ENCODE measurements at places on chromosomes 7 and 10.
A peak's percentile ranks its signal among the peaks of the same experiment; 100 is the strongest.

- no peak for DNase-seq
These were observed 287.6 kb upstream of the HGF start for GRCh38 chr7:82057476-82057875.

GRCh38 chr10:11654659-11655058, 43.2 kb upstream of the USP6NL start:
- DNase-seq, result no peak

DNA sequence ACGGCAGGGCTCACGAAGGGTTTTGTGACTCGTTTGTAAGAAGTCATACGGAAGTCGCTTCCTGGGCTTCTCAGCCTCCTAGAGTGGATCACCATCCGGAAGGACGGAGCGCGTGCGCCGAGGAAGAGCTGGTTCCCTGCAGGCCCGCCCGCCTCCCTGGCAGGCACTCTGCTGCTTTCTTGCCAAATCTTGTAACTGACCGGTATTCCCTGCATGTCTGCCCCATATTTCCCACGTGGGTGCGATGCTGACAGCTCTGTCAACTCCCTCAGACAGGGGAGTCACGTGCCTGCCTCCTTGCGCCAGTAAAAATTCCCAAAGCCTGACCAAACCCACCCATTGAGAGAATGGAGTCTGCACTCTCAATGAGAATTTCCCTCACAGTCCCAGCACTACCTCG, 12.7 kb downstream of the SHH start:
- no peak for DNase-seq

DNA sequence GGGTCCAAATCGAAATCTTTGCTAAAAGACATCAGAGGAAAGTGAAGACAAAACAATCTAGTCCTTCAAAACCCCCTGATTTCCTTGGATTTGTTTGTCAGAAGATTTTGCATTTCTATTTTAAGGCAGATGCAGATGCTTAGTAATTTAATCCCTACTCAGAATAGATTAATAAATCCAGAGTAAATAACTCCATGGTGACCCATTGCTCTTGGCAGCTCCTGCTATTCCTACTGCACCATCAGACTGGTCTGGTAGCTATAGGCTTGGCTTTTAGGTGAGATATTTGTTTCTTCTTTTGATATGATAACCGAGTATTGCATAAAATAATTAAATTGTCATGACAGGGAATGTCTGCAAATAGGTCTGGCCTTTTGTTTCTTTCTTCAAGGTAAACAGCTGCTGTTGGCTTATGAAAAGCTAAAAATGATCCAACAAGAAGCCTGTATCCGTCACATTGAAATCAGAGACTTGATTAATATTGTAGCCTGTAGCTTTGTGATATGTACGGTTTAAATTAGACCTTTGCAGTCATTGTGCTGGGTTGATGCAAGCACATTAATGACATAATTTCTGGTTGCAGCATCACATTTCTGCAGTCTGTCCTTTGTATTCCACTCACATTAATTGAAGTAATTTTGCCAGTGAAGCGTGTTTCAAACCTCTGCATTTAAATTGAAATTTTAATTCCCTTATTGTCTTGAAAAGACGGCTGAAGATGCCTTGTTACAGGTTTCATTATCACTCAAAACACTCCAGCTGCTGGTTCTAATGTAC, 40.7 kb downstream of the EXOC4 start:
- DNase-seq, result peak; percentile 51

GRCh38 chr7:100693312-100694097, 545 bp downstream of the GIGYF1 start:
- DNase-seq, result peak; percentile 53

- DNase-seq, result no peak
These were observed 32.8 kb downstream of the CFAP46 start for GRCh38 chr10:132909491-132910071.

GRCh38 chr10:47440207-47440606, 43.7 kb downstream of the ANXA8 start:
- DNase-seq, result no peak

DNA sequence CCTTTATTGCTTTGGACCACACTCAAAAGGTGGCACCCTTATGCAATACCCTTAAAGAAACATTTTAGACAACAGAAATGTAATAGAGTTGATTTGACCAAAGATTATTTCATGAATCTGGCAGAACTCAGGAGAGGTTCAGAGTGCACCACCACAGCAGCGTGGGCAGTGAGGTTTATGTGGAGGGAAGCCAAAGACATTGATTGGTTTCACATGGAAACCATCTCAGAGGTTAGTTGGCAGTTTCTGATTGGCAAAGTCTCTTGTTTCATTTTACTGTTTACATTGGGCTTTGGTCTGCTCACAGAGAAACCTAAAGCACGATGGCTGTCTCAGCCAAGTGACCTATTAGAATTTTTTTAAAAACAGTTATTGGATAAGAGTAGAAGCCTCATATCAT, 101.3 kb downstream of the SDHAF3 start:
- DNase-seq, result no peak

GRCh38 chr10:3532644-3533043, 252.4 kb downstream of the KLF6 start:
- DNase-seq, result no peak

- DNase-seq, result no peak
These were observed 304.5 kb downstream of the MDFIC start for GRCh38 chr7:115226410-115226809.

DNA sequence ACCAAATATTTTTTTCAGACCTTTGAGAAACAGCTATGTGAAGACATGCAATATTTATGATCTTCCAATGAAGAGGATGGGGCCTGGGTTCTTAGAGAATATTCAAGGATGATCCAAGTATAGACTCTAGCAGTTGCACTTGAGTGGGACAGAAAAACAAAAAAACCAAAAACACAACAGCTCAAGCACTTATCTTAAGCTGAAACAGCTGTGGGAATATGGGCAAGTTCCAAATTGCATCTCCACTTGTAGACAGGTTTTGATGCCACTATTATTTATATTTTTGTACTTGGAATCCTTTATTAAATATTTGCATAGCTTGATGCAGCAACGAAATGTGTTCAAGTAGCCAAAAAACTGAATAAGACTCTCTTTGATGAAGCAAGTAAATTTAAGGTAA, 2.2 kb upstream of the PDK4 start:
- no peak for DNase-seq

DNA sequence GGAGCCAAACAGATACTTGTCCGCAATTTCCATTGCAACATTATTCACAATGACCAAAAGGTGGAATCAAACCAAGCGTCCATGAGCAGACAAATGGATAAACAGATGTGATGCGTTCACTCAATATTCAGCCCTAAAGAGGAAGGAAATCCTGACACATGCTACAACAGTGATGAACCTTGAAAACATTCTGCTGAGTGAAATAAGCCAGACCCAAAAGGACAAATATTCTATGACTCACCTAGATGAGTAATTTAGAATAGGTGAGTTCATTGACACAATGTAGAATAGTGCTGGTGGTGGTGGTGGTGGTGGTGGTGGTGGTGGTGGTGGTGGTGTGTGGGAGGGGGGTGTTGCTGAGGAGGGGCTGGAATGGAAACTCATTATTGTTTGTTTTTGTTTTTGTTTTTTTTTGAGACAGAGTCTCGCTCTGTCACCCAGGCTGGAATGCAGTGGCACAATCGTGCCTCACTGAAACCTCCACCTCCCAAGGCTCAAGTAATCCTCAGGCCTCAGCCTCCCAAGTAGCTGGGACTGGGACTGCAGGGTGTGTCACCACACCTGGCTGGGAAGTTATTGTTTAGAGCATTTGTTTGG, 28.6 kb downstream of the SMKR1 start:
- DNase-seq, result no peak

DNA sequence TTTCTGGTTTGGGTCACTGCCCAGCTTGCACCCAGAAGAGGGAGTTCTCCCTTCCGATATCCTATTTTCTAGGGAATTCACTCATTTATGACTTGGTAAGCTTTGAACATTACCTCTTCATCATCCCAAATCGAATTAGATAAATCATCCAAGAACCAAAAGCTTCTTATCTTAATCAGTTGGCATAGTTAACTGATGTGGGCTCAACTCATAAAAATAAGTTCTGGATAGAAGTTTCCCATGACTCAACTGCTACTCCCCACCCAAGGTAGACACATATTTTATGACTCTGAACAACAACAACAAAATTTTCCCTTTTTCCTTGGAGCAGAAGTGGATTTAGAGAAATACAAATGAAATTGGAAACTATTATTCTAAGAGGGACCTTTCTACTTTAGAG, 102.9 kb upstream of the CCDC6 start:
- no peak for DNase-seq

DNA sequence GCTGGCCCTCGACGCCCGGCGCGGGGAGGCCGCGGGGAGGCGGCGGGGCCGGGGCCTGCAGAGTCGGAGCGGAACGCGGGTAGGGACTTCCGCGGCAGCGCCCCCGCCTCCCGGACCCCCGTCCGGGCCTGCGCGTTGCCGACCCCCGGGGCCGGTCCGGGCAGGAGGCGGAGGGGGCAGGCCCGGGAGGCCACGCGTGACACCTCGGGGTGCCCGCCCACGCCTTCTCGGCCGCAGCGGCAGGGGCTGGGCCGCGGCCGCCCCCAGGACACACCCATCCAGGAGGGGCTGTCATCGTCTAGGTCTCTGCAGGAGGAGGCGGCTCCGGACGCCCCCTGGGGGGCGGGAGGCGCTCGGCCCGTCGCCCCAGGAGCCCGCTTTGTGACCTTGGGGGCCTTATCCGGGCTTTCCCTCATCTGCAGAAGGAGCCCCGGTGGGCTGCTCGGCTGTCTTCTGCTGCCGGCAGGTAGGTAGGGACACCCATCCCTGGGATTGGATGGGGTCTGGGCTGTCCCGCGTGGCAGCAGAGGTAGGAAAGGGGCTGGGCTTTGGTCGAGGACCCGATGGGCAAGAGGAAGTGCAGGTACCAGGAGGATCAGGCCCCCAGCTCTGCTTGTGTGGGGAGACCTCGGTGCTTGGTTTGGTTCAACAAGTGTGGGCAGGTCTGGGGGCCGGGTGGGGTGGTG, 569 bp downstream of the ZNF316 start:
- peak; percentile 80 for DNase-seq

DNA sequence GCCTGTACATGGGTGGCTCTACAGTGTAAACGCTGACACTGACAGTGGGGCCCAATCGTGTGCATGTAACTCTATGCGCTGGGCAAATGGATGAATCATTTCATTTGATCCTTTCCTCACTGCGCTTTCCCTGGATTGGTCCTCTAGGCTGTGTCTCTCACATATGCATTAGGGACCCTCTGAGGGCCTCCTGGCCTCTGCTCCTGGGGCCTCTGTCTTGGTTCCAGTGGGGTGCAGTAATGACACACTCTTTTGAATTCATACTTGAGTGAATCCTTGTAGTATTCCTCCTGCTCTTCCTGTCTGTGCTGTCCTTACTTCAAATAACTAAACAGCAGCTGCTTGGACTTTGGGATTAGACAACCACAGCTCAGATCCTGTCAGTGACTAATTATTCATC, 176.5 kb upstream of the ADO start:
- no peak for DNase-seq

- DNase-seq, result no peak
These were observed 282.0 kb upstream of the FZD1 start for GRCh38 chr7:90982228-90982627.

- no peak for DNase-seq
These were observed 1.4 kb downstream of the TNKS2 start for GRCh38 chr10:91799612-91799975.

- DNase-seq, result no peak
These were observed 209.6 kb downstream of the EBF3 start for GRCh38 chr10:129754211-129755050.

- DNase-seq, result no peak
These were observed 67.5 kb upstream of the ARHGAP21 start for GRCh38 chr10:24791084-24791726.
